Trophoblast cell (in vitro differentiated cells and primary cell): ENCODE measurements at places on chromosomes 2 and 18.

DNA sequence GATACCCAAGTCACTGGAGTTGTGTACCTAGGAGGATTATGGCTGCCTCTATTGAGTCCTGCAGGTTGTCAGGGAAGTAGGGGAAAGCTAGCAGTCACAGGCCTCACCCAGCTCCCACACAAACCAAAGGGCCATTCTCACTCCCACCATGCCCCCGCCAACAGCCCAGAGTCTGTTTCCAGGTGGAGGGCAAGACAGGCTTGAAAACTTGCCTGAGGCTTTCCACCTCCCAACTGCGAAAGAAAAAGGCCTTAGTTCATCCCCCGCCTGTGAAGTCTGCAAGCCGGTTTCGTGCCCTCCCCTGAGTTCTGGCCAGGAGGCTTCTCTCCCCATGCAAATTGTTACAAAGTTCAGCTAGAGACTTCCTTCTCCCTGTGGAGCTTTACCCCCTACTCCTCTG is 270.3 kb downstream of the TXNL1 start:
- H3K4me3 ChIP-seq, result no peak overlapping the region
- no peaks in the 10 kb centered on the region for H3K4me1 ChIP-seq
- H3K36me3 ChIP-seq, result no peaks in the 10 kb centered on the region
- no peaks in the 10 kb centered on the region for H3K27me3 ChIP-seq
- no peak overlapping the region for H3K27ac ChIP-seq

GRCh38 chr2:79788952-79789651 is 276.3 kb downstream of the CTNNA2 start:
- no peak for DNase-seq
- H3K27me3 ChIP-seq, result no peaks in the 10 kb centered on the region
- no peaks in the 10 kb centered on the region for H3K36me3 ChIP-seq
- H3K4me3 ChIP-seq, result no peak overlapping the region

DNA sequence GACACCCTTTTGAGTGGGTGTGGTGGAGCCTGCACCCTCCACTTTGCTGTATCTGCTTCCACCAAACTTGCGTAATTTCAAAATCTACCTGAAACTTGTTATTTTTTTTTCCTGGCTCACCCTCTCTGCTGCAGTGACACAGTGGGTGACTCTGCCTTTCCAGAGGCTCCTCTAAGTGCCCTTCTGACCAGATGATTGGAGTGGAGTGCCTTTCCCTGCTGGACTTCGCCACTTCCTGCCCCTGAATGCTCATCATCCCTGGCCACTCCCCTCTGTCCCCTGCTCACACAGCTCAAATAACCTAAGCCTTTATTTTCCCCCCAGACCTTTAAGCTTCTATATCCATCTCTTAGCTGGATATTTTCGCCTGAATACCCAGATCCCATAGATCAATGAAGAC is 777.5 kb upstream of the ID2 start:
- no peaks in the 10 kb centered on the region for H3K4me1 ChIP-seq
- no peak overlapping the region for H3K27ac ChIP-seq
- H3K27me3 ChIP-seq, result no peaks in the 10 kb centered on the region
- H3K4me3 ChIP-seq, result no peak overlapping the region
- DNase-seq, result no peak

DNA sequence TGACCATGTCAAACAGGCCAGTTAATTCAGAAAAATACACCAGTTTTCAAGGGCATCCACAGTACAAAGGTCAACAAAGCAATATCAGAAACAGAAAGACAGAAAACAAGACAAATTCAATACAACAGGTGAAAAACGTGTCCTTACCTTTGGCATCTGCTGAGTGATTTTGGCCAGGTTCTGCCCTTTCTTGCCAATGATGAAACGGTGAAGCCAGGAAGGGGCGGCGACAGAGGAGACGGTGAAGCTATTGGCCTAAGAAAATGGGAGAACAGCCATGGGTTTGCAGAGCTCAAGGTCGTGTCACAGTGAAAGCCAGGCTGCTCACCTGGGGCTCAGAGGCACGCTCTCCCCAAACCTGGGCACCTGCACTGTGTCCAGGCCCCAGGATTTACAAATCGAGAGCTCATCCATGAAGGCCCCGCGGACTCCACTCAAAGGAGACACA is 60.5 kb downstream of the HDLBP start:
- no peaks in the 10 kb centered on the region for H3K27me3 ChIP-seq
- no peaks in the 10 kb centered on the region for H3K4me1 ChIP-seq
- no peak overlapping the region for H3K4me3 ChIP-seq
- DNase-seq, result no peak
- H3K36me3 ChIP-seq, result peaks cover 84% of the 10 kb centered on the region

- no peaks in the 10 kb centered on the region for H3K36me3 ChIP-seq
- no peaks in the 10 kb centered on the region for H3K4me1 ChIP-seq
- peak overlapping the region; percentile 10 for H3K4me3 ChIP-seq
- H3K27ac ChIP-seq, result no peak overlapping the region
- DNase-seq, result no peak
- H3K27me3 ChIP-seq, result no peaks in the 10 kb centered on the region
Observed at GRCh38 chr2:11498543-11499034, 32.6 kb upstream of the E2F6 start.

DNA sequence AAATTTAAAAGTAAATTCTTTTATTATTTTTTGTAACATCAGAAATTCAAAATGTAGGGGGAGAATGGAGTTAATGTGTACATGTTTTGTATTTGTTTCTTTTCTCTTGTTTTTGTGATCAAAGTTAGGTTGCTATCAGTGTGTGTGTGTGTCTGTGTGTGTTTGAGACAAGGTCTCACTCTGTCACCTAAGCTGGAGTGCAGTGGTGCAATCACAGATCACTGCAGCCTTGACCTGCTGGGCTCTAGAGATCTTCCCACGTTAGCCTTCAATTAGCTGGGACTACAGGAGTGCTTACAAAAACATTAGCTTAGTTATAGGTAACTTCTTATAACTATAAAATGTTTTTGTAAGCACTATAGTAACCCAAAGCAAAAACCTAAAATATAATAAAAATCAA is 50.7 kb downstream of the GDF7 start:
- H3K27ac ChIP-seq, result no peak overlapping the region
- no peaks in the 10 kb centered on the region for H3K27me3 ChIP-seq
- no peaks in the 10 kb centered on the region for H3K4me1 ChIP-seq
- no peak for DNase-seq

DNA sequence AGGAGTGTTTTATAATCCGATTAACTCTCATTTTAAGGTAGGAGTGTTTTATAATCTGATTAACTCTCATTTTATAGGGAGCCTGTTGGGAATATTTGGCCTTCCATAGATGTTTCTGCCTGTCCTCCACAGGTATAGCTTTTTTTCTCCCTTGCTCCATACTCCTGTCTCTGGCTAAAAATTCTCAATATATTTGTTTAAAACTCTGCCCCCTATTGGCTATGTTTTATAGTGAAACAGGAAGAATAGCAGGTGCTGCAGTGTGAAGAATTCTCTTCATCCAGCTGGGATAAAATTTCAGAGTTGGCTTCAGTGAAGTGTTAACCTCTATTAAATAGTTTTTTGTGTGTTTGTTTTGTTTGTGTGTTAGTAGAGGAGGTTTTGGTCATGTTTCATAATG is 1046.0 kb upstream of the TMEFF2 start:
- H3K27ac ChIP-seq, result no peak overlapping the region
- H3K27me3 ChIP-seq, result no peaks in the 10 kb centered on the region
- no peaks in the 10 kb centered on the region for H3K4me1 ChIP-seq

DNA sequence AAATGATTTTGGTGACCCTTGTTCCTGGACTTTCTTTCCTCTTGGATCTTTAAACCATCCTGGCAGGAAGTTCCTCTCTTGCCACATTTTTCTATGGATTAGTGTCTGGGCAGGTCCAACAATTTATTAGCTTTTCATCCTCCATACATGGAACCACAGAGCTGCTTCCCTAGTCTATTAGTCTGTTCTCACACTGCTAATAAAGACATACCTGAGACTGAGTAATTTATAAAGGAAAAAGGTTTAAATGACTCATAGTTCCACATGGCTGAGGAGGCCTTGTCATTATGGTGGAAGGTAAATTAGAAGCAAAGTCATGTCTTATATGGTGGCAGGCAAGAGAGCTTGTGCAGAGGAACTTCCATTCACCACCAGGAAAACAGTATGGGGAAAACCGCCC is 122.9 kb downstream of the DDX1 start:
- peaks cover 2% of the 10 kb centered on the region for H3K4me1 ChIP-seq
- no peaks in the 10 kb centered on the region for H3K36me3 ChIP-seq
- no peak overlapping the region for H3K4me3 ChIP-seq

DNA sequence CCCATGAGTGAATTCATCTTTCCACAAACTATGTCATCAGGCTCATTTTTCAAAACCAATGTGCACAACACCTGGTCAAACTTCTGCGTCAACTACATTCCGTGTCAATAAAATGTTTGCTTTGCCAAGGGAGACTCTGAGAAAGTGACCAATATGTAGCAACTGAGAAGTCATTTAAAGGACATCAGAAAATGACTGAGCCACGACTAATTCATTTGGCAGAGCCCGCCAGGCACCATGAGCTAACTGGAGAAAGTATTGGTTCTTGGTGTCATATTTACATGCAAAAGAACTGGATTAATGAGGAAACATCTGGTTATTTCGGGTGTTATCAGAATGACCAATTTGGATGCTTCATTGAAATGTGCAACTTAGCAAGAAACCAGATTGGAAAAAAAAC is 7.2 kb downstream of the RND3 start:
- H3K27ac ChIP-seq, result peak overlapping the region; percentile 19
- H3K4me1 ChIP-seq, result peaks cover 8% of the 10 kb centered on the region
- no peaks in the 10 kb centered on the region for H3K27me3 ChIP-seq
- no peaks in the 10 kb centered on the region for H3K36me3 ChIP-seq

DNA sequence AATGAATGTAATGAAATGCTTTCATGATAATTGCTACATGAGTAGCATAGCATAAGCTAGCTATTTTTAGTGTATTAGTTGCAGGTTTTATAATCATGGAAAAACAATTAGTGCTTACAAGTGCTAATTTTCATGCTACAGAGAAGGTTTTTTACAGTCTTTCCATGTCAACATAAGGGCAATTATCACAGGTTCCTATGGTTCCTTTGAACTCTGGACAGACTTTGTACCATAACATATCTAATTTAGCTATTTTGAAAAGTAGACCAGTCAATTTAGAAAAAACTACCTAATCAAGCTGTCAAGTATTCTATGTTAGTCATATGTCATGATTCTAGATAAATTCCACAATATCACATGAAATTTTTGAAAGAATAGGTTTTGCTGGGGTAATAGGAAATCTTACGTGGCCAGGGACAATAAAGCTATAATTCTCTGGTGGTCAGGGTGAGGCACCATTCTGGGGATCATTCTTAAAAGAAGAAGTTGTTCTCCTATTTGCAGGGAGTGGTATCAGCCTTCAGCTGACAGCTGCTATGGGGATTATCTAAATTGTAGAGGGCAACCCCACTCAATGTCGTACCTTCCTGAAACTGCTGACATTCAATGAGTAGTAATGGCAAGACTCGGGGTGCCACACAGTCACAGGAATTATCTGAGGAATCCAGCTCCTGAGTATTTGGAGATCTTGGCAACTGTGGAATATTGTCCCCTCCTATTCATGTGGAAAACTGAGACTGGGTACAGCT is 724.0 kb upstream of the LINC00305 start:
- no peaks in the 10 kb centered on the region for H3K36me3 ChIP-seq
- H3K4me3 ChIP-seq, result no peak overlapping the region
- no peaks in the 10 kb centered on the region for H3K4me1 ChIP-seq
- no peak overlapping the region for H3K27ac ChIP-seq

- no peaks in the 10 kb centered on the region for H3K27me3 ChIP-seq
- H3K27ac ChIP-seq, result no peak overlapping the region
- H3K4me1 ChIP-seq, result no peaks in the 10 kb centered on the region
- peaks cover 3% of the 10 kb centered on the region for H3K36me3 ChIP-seq
Observed at GRCh38 chr18:24228667-24229041, 89.8 kb downstream of the CABYR start.

DNA sequence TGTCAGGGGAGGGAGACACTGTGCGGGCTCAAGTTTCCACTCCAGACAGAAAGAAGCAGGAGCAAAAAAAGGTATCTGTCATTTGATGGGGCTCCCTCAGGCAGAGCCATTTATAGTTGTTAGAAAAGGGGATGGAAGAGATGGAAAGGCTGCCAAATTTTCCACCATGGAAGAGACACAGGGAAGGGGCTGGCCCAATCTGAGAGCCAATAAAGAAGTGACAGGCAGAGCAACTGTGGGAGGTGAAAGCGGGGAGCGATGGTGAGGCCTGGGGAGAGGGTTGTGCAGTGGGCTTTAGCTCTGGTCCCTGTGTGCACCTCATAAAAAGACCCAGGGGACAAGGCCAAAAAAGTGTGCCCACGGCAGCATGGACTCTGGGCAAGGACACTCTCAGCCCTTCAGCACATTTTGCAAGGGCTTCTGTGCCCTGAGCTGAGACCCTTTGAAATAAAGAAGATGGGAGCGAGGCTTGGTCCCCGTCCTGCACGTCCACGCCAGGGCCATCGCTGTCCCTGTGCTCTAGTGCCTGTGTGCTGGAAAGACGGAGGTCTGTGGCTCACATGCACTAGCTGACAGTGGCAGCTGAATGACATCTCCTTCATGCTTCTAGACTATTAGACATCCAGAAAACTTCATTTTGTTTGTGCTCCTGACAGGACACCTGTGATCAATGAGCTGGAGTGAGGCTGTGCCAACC is 456.7 kb upstream of the HS6ST1 start:
- no peaks in the 10 kb centered on the region for H3K27me3 ChIP-seq
- no peak overlapping the region for H3K4me3 ChIP-seq
- DNase-seq, result no peak
- H3K27ac ChIP-seq, result no peak overlapping the region
- no peaks in the 10 kb centered on the region for H3K36me3 ChIP-seq
- no peaks in the 10 kb centered on the region for H3K4me1 ChIP-seq

- no peaks in the 10 kb centered on the region for H3K36me3 ChIP-seq
- peak; percentile 89 for DNase-seq
- H3K27me3 ChIP-seq, result no peaks in the 10 kb centered on the region
- H3K4me3 ChIP-seq, result no peak overlapping the region
- peaks cover 20% of the 10 kb centered on the region for H3K4me1 ChIP-seq
Observed at GRCh38 chr2:39411181-39411944, 25.7 kb downstream of the MAP4K3 start.

- no peak overlapping the region for H3K27ac ChIP-seq
- H3K4me1 ChIP-seq, result peaks cover 3% of the 10 kb centered on the region
- no peaks in the 10 kb centered on the region for H3K36me3 ChIP-seq
- no peak overlapping the region for H3K4me3 ChIP-seq
Observed at GRCh38 chr2:238144262-238144661, 5.8 kb downstream of the KLHL30 start.

DNA sequence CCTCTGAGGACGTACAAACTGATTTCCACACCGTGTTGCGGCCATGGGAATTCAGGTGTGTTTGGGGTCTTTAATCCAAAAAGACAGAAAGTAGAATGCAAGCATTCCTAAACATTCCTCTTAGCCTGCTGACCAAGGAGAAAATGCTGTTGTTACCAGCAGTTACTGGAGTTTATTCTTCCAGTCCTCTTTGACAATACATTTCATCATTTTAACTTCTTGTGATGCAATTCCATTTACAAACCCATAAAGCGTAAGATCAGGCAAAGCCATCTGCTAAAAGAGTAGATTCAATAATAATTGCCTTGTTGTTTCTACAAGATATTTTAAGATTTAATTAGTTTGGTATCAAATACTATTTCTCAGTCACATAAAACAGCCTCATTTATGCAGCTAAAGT is 32.7 kb downstream of the SPIRE1 start:
- H3K4me3 ChIP-seq, result no peak overlapping the region
- no peaks in the 10 kb centered on the region for H3K4me1 ChIP-seq
- no peaks in the 10 kb centered on the region for H3K27me3 ChIP-seq
